Cardiac atrium fibroblast (primary cell): ENCODE measurements at places on chromosomes 7 and 10. TPM values are rescaled to one million over a fixed set of nuclear protein-coding genes. Genes with fewer than 3 reads are reported as not detected.

Gene SFRP4
- 5.2 and 7.8 TPM in 2 replicates for total RNA-seq

Gene ZNF37A
- total RNA-seq: 6.7 and 7.3 TPM in 2 replicates

Gene DRGX
- total RNA-seq: not detected in 2 replicates

Gene ABCF2
- 41.2 and 49.7 TPM in 2 replicates for total RNA-seq

Gene TAS2R5
- total RNA-seq: 0.16 and 2.7 TPM in 2 replicates

Gene CLRN3
- not detected in 2 replicates for total RNA-seq

Gene GOLGA7B
- total RNA-seq: not detected in 2 replicates

Gene GRID1
- not detected in 2 replicates for total RNA-seq

Gene NSUN5
- total RNA-seq: 10.3 and 18.8 TPM in 2 replicates

Gene MKX
- not detected in 2 replicates for total RNA-seq

Gene FEZF1
- total RNA-seq: not detected in 2 replicates

Gene POLR2J2
- total RNA-seq: 1.6 TPM in 1 of 2 replicates, not detected in the other

Gene POLR1F
- total RNA-seq: 11.0 and 11.4 TPM in 2 replicates

Gene THSD7A
- total RNA-seq: 2.6 and 3.1 TPM in 2 replicates

Gene FAS
- total RNA-seq: 21.3 and 36.0 TPM in 2 replicates

Gene GDF10
- not detected in 2 replicates for total RNA-seq

Gene RNLS
- 15.3 and 19.4 TPM in 2 replicates for total RNA-seq

Gene LRRC61
- total RNA-seq: 0.16 TPM in 1 of 2 replicates, not detected in the other

Gene ADCYAP1R1
- not detected in 2 replicates for total RNA-seq

Gene BMS1
- 9.0 and 12.8 TPM in 2 replicates for total RNA-seq

Gene ZNRF2
- 4.2 and 4.5 TPM in 2 replicates for total RNA-seq

Gene TCTN3
- total RNA-seq: 38.5 and 46.3 TPM in 2 replicates

Gene FFAR4
- total RNA-seq: not detected in 2 replicates

Gene LIPK
- total RNA-seq: not detected in 2 replicates

Gene VSTM4
- 3.1 and 3.6 TPM in 2 replicates for total RNA-seq

Gene CCT6A
- total RNA-seq: 78.5 and 104 TPM in 2 replicates

Gene MYO3A
- not detected in 2 replicates for total RNA-seq

Gene RNF148
- 0.32 and 1.1 TPM in 2 replicates for total RNA-seq

Gene TMEM178B
- under 0.01 TPM in 1 of 2 replicates, not detected in the other for total RNA-seq

Gene UBE3C
- 68.6 and 72.9 TPM in 2 replicates for total RNA-seq

Gene WDFY4
- not detected in 2 replicates for total RNA-seq

Gene EGFR
- 35.4 and 49.9 TPM in 2 replicates for total RNA-seq

Gene FAM237B
- not detected in 2 replicates for total RNA-seq

Gene HKDC1
- 0.18 and 0.49 TPM in 2 replicates for total RNA-seq

Gene ABLIM1
- total RNA-seq: 11.6 and 14.4 TPM in 2 replicates
